ENCODE measurements at places on chromosomes 4 and X.

GRCh38 chr4:178448372-178449035, 1006.3 kb upstream of the AGA start:
- DNase-seq = no peak

DNA sequence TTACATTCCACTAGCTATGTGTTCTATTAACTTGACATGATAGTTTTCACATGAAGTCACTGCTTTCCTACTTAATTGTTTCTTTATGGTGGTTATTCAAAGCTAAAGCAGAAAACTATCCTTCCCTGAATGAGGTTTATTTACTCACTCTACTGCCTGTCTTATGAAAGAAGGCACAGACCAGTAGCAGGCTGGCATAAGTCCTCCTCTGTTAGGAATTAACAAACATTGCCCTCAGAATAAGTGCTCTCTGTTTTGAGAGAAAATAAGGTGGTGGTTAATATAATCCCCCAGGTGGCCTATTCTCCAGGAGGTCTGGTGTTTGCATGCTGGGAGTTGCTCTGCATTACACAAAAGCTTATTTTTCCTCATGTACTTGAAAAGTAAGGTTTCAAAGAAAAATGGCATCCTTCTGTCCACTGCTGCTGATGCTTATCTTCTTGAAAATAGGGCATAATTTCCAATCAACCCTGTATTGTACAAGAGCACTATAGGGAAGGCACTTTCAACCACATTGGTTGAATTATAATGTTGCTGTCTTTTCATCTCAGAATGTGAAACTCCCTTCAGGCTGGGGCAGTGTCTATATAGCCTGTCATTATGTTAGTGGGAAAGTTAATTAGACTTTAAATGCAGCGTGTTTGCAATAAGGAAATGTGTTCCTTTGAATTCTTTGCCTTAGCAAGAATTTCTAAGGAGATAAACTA, 119.7 kb upstream of the TBC1D9 start:
- DNase-seq = no peak

GRCh38 chr4:71266090-71266794, 72.6 kb upstream of the SLC4A4 start:
- DNase-seq = no peak

- DNase-seq = peak; percentile 41
These were observed 131.0 kb downstream of the DCLK2 start for GRCh38 chr4:150209140-150209829.

GRCh38 chr4:167722487-167722808, 369.9 kb upstream of the ANXA10 start:
- DNase-seq = no peak

GRCh38 chrX:74293343-74293946, 10.5 kb upstream of the ZCCHC13 start:
- peak; percentile 52 for DNase-seq

- DNase-seq = no peak
These were observed 58.4 kb downstream of the NELFA start for GRCh38 chr4:1950369-1950768.

DNA sequence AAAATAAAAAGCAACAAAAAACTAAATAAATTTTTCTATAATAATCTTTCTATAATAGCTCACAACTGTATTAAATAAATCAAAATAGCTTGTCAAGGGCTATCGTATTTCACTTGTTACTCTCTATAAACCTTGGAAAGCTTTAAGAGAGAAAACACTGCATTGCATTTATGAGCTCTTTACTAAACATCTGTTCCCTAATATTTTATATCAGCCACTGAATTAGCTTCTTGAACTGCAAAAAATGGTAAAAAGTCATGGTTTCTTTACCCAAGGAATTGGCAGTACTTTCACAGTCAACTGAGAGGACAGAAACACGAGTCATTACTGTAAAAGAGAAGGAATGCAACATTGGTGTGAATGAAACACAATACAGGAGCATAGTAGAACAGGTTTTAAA, 671.2 kb downstream of the PCDH18 start:
- DNase-seq = no peak

GRCh38 chr4:159185591-159186023, 82.7 kb downstream of the RAPGEF2 start:
- no peak for DNase-seq

GRCh38 chr4:85222561-85222960, 252.4 kb upstream of the ARHGAP24 start:
- DNase-seq = no peak

- DNase-seq = no peak
These were observed 175.7 kb upstream of the BCOR start for GRCh38 chrX:40273356-40274050.

- no peak for DNase-seq
These were observed 90.5 kb upstream of the PRPS2 start for GRCh38 chrX:12700745-12701144.
